ENCODE measurements at places on chromosomes 2 and 18.

GRCh38 chr2:3587021-3587420 lies 7.9 kb upstream of the COLEC11 start:
- no peak for DNase-seq

GRCh38 chr2:191013682-191013931 lies 364 bp downstream of the STAT1 start:
- no peak for DNase-seq

DNA sequence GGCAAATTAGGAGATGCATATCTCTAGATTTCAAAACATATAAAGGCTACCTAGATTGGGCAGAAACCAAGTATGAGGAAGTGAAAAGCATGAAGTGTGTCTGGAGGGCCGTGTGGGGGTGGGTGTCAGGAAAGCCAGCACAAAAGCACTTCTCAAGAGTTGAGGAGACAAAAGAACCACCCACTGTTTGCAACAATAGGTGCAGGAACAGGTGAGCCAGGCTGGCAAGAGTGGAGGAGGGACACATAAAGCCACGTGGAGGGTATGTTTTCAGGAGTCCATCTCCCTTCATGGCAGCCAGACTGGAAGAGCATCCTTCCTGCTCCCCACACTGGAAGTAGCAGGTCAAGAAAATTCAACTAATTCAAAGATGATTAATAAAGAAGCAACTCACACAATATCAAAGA lies 96.4 kb downstream of the CERS6 start:
- DNase-seq: peak; percentile 35

DNA sequence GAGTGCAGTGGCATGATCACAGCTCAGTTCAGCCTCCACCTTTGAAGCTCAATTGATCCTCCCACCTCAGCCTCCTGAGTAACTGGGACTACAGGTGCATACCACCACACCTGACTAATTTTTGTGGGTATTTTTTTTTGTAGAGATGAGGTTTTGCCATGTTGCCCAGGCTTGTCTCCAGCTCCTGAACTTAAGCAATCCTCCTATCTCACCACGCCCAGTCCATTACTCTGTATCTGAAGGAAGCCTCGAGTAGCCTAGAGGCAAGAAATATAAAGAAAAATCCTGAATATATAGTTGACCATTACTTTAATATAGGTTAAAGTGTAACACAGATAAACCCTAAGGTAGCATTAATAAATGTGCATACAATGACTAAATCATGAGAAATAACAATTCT lies 686.8 kb upstream of the PIK3C3 start:
- DNase-seq: no peak

- no peak for DNase-seq
Observed at GRCh38 chr2:44929735-44930273, 11.7 kb upstream of the SIX3 start.

GRCh38 chr2:129347486-129348217 lies 631.8 kb upstream of the RAB6C start:
- DNase-seq: peak; percentile 42

- DNase-seq: no peak
Observed at GRCh38 chr2:6872394-6872793, 5.2 kb upstream of the RSAD2 start.

GRCh38 chr2:96926791-96927190 lies 56.9 kb upstream of the SEMA4C start:
- DNase-seq: no peak

DNA sequence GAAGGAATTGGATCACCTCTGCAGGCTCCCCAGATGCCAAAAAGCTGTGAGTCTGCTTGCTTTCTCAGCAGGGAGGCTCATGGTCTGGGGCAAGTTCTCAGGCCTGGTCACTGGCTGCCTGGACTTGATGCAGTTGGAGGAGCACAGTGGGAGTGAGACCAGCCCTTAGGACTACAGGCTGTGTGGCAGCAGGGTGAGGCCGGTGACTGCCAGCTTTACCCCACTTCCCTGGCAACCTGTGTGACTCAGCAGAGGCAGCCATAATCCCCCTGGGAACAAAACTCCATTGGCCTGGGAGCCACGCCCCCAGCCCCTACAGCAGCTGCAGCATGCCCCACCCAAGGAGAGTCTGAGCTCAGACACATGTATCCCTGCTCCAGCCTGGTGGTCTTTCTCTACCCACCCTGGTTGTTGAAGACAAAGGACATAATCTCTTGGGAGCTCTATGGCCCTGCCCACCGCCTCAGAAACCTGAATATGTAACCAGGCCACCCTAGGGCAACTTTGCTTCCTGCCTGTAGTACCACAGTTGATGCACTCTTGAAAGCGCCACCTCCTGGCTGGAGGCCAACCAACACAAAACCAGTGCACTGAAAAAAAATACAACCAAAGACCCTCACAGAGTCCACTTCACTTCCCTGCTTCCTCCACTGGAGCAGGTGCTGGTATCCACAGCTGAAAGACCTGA lies 106.8 kb upstream of the SPATS2L start:
- no peak for DNase-seq

DNA sequence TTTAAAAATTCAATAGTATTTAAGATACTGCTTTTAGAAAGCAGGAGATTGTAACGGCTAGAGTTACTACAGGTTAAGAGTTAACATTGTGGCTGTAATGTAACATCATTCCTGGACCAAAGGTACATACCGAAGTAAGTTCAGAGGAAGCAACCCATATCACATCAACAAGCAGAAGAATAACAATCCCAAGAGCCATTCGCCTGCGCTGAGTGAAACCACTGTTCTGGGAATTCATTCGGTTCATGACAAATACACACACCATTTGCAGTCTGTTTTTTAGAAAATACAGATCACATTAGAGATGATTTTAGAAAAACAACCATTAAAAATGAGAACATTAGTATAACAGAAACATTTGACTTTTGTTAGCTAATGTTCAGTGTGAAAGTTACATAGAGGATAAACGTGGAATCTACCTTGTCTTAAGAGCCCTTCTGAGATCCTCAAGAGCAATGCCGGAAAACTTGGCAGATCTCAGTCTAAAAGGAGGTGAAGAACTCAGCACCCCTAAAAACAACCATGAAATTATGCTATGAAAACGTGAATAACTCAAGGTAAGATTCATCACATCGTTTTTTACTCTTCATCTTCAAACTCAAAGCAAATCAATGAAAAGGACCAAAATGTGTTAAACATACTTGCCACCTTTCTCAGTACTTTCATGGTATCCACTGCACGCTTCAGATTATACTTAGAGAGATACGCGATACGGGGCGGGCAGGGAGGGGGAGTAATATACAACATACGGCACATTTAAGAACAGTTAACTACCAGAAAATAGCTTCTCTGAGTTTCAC lies 1.2 kb downstream of the SLC35F5 start:
- DNase-seq: no peak

- no peak for DNase-seq
Observed at GRCh38 chr2:17940091-17940630, 61.7 kb downstream of the KCNS3 start.

- no peak for DNase-seq
Observed at GRCh38 chr2:56287508-56287907, 103.7 kb downstream of the CCDC85A start.

DNA sequence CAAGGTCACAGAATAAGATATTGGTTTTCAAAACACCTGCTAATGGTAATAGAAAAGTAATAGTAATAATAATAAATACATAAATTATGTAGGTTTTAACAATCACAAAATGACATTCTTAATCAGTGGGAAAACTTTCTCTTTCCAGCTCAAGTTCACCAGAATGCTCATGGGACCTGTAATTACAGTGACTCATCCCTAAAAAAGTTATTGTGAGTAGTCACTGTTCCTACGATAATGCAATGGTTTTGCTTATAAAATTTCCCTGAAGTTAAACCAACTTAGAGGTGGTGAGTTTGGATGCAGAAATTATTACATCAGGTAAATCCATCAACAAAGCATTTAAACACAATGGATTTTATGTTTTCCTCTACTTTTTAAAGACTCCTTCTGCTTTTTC lies 502.3 kb downstream of the PID1 start:
- no peak for DNase-seq

GRCh38 chr2:17879913-17880274 lies 1.4 kb downstream of the KCNS3 start:
- DNase-seq: no peak

DNA sequence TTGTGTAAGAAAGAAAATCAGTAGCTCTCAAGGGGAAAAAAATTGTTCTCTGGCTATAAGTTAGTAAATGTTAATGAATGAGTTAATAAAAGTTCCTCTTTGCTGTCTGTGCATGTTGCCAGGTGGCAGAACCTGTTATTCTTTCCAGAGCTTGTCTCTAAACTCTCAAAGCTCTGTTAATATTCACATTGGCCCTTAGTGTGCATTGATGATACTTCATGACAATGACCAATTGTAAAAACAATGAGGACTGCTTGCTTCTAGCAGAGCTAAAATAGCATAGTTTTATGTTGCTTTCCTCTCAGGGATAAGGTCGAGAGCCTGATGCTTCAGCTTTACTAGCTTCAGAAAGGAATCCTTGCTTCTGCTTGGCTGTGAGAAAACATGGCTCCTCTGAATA lies 91.5 kb downstream of the RAD51AP2 start:
- no peak for DNase-seq

- no peak for DNase-seq
Observed at GRCh38 chr18:52615943-52616342, 275.9 kb downstream of the DCC start.

DNA sequence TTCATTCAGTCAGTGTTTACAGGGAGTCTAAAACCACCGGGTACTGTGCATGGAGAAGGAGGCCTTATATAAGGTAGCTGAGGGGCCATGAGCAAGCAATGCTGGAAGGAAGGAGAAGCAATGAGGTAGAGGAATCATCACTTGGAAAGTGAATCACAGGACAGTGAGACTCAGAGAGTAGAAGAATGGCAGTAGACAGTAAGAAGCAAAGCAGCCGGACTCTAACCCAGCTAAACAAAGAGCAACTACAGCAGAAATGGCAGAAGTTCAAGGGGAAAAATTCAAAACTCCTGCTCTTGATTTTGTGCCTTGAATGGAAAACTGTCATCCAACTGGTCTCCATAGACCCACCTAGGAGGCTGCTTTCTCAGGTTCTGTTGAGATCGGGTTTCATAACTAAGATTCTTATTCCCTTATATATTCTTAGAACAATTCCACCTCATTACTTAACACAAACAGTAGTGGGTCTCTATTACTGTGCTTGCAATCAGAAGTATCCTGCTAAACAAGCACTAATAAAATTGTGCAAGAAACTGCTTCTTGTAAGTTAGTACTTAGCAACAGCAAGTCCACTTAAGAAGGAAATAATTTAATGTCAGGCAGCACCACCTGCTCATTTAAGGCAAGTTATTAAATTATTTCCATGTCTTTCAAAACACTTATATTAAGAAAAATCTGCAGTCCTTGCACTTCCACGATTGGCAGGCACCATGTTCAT lies 68.0 kb downstream of the RBMS1 start:
- no peak for DNase-seq

DNA sequence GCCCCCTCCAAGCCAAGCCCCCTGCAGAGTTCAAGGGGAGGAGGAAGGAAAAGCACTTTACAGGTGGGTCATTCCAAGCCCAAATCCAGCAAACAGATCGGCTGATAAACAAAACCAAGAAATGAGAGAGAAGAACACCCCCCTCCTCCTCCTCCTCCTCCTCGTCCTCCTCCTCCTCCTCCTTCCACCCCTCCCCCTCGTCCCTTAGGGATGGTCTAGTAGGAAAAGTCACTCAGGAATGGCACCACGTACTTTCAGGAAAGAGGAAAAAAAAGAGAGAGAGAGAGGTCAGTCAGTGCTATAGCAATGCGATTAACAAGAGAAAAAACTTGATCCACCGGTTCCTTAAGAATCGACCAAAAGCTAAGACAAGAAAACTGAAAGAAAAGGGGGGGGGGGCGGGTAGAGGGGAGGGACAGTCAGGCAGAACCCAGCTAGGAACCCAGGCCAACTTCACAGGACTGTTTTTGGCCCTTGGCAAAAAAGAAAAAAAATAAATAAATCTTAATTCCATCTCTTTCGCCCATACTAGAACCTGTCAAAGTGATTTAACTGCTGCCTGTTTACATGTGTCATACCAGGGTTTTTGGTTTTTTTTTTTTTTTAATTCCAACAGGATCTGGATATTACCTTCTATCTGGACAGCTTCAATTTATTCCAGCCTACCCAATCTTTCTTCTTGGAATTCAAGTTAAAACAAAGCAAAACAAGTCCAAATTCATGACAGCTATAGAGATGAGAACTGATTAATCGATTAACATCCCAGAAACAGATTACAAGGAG lies 906 bp downstream of the IKZF2 start:
- DNase-seq: no peak

DNA sequence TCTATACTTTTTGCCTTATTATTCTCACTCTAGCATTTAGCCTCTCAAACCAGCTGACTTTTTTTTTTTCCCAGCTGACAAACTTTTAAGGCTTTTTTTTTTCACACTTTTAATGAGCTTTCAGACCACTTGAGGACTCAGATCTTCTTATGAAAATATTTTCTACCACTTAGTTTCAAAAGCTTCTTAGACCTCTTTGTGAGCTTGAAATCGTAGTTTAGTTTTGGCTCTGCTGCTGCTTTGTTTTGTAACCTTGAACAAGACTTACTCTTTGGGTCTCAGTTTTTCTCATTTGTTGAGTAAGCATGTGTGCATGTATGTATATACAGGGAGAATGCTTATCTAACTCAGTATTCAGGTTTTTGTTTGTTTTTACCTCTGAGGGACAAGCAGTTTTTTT lies 3.5 kb downstream of the NBEAL1 start:
- no peak for DNase-seq

GRCh38 chr2:190459881-190460280 lies 51.7 kb downstream of the MFSD6 start:
- no peak for DNase-seq

GRCh38 chr2:134454426-134454825 lies 200.6 kb downstream of the MGAT5 start:
- no peak for DNase-seq

GRCh38 chr2:47310801-47311560 lies 92.0 kb upstream of the MSH2 start:
- no peak for DNase-seq

- no peak for DNase-seq
Observed at GRCh38 chr2:109648041-109648527, 33.9 kb downstream of the SOWAHC start.

- peak; percentile 9 for DNase-seq
Observed at GRCh38 chr2:191049728-191050639, 36.0 kb upstream of the STAT1 start.

- no peak for DNase-seq
Observed at GRCh38 chr2:38214209-38214717, 138.3 kb upstream of the CYP1B1 start.

DNA sequence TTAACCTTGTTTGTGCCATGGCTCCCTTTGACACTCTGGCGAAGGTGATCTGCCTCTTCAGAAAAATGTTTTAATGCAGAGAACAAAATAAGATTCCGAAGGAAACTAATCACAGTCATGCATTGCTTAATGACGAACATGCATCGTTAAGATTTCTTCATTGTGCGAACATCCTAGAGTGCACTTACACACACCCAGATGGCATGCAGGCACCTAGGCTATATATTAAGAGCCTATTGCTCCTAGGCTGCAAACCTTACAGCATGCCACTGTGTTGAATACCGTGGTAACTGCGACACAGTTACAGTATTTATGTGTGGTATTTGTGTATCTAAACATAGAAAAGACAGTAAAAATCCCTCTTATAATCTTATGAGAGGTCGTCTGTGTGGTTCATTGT lies 8.3 kb downstream of the ASAP2 start:
- no peak for DNase-seq
